WTC11 (cell line): ENCODE measurements at places on chromosomes 11 and 22. TPM values are rescaled to one million over a fixed set of nuclear protein-coding genes. Genes with fewer than 3 reads are reported as not detected.

Gene MUC15
- total RNA-seq: not detected in 3 replicates

DNA sequence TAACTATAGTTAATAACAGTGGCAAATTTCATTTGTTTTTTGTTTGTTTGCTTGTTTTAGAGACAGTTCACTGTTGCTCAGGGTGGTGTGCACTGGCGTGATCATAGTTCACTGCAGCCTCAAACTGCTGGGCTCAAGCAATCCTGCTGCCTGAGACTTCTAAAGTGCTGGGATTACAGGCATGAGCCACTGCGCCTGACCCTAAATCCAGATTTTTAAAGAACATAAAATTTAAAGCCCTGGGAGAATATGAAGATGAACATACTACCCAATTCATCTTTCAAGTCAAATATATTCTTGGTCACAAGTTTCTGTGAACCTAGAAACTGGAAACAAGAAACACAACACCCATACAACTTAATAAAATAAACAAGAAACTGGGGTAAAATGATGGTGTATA, 28.1 kb downstream of the RRAS2 start:
- peaks cover 72% of the 10 kb centered on the region for H3K4me1 ChIP-seq
- DNase-seq: no peak
- no peak overlapping the region for H3K4me3 ChIP-seq
- no peaks in the 10 kb centered on the region for H3K27me3 ChIP-seq
- H3K36me3 ChIP-seq: 0 out of 2 replicates have a peak, but pooled peaks cover 6% of the 10 kb centered on the region

GRCh38 chr11:13008061-13008435, 1.1 kb upstream of the RASSF10 start:
- H3K4me1 ChIP-seq: peaks cover 59% of the 10 kb centered on the region
- no peak overlapping the region for H3K27ac ChIP-seq
- H3K27me3 ChIP-seq: peaks cover 58% of the 10 kb centered on the region
- DNase-seq: no peak
- H3K4me3 ChIP-seq: peak overlapping the region; percentile 81
- peaks cover 15% of the 10 kb centered on the region for H3K36me3 ChIP-seq

DNA sequence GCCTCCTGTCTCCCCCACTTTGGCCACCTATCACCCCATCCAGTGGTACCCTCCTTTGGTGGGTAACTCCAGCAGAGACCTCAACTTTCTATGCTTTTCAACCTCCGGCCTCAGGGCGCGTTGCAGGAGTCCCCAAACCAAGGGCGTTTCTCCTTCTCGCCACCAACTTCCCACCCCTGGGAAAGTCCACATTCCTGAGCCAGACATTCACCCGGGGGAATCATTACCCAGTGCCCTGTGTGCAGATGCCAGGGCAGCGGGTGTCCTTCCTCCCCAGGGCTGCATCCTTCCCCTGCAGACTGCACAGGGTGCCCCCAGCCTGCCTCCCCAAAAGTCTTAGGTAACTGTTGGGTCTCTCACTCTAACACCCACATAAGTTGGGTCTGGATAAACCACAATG, 26.4 kb downstream of the MYEOV start:
- H3K36me3 ChIP-seq: no peaks in the 10 kb centered on the region
- DNase-seq: no peak
- H3K27me3 ChIP-seq: no peaks in the 10 kb centered on the region
- H3K4me1 ChIP-seq: no peaks in the 10 kb centered on the region

GRCh38 chr11:12381875-12382274, 4.5 kb downstream of the PARVA start:
- H3K27me3 ChIP-seq: peaks cover 4% of the 10 kb centered on the region
- no peak for DNase-seq
- H3K27ac ChIP-seq: no peak overlapping the region
- no peaks in the 10 kb centered on the region for H3K36me3 ChIP-seq
- no peak overlapping the region for H3K4me3 ChIP-seq
- H3K4me1 ChIP-seq: peaks cover 13% of the 10 kb centered on the region

DNA sequence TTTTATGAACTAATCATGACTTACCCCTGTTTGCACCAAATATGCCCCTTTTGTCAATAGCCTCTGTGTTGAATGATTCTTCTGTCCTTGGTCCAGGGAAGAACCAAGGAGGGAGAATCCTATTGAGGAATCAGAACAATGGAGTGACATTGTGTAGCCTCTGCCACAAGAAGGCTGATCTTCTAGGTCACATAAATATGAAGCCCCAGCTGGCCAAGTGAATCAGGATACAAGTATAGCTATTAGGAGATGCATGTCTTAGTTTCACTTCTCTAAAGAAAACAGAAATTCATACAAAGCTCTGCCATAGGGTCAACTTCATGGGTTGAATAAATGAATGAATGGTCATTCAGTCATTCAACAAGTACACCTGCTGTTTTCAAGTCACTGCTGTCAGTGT, 118.2 kb upstream of the BLID start:
- H3K36me3 ChIP-seq: no peaks in the 10 kb centered on the region
- no peaks in the 10 kb centered on the region for H3K27me3 ChIP-seq
- DNase-seq: no peak
- no peak overlapping the region for H3K4me3 ChIP-seq
- no peak overlapping the region for H3K27ac ChIP-seq
